ENCODE measurements at places on chromosomes 5 and 9.

DNA sequence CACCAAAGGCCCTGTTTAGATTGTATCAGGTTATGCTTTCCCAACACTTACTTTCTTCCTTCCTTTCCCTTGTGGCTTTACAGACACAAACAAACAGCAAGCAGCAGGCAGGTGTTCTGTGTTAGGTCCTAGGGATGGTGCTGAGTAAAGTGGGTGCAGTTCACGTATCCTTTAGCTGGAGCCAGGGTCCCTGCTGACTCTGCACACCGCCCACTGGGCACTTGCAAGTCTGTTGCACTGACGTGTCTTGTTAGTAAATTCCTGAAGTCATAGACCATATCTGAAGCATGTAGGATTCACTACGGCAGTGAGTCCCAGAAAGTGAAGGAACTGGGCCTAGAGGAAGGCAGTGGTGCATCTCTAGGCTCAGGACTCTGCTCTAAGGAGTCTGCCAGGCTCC, 96.5 kb downstream of the DAPK1 start:
- DNase-seq = no peak

- no peak for DNase-seq
These were observed 46.1 kb downstream of the ENC1 start for GRCh38 chr5:74594137-74595040.

- no peak for DNase-seq
These were observed 228.1 kb downstream of the FSTL4 start for GRCh38 chr5:133384120-133384855.

GRCh38 chr5:151130922-151131891, 26.4 kb downstream of the ANXA6 start:
- no peak for DNase-seq

- no peak for DNase-seq
These were observed 60.2 kb upstream of the UNC5A start for GRCh38 chr5:176750144-176750543.

DNA sequence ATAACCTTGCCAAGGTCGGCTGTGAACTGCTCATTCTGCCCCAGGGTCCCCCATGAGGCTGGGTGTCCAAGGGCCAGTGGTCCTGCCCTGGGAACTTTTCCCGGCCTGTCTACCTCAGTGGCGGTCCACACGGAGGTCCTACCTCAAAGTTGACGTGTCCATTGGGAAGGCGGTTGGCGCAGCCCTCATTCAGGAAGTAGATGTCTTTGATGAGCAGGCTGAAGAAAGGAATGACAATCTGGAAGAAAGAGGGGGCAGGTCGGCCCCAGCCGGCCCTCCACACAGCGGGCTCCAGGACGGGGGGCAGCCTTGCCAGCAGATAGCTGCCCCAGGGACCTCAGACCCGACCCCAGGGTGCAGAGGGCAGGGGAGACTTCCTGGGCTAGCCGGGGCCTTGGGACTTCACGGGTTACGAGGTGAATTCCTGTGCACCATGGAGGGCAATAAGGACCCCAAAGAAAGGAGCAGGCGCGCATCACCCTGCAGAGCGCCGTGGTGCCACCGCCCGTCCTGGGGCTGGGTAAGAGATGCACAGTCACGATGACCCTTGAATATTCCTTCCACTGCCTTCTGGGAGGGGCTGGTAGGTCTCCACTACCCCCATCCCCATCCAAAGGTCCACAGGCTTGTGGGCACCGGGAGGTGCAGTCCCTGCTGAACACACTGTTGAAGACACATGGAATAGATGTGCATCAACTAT, 42.9 kb upstream of the RNF130 start:
- DNase-seq = no peak

DNA sequence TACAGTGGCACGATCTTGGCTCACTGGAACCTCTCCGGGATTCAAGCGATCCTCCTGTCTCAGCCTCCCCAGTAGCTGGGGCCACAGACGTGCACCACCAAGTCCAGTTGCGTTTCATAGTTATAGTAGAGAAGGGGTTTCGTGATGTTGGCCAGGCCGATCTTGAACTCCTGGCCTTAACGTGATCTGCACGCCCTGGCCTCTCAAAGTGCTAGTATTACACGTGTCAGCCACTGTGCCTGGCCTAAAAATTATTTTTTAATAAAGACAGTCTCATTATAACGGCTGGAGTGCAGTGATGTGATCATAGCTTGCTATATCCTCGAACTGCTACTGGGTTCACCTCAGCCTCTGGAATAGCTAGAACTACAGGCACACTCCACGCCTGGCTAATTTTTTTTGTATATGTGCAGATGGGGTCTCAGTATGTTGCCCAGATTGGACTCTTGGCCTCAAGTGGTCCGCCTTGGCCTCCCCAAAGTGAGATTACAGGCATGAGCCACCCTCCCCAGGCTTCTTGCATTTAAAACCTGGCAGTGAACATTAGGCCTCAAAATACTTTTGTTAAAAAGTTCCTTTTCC, 4.4 kb downstream of the NPM1 start:
- DNase-seq = no peak

- peak; percentile 61 for DNase-seq
These were observed at the start of gene DBN1 for GRCh38 chr5:177473443-177474001. Gene DBN1 (minus strand): TSS chr5:177473634. CDS start chr5:177473521, 113 bp downstream.

DNA sequence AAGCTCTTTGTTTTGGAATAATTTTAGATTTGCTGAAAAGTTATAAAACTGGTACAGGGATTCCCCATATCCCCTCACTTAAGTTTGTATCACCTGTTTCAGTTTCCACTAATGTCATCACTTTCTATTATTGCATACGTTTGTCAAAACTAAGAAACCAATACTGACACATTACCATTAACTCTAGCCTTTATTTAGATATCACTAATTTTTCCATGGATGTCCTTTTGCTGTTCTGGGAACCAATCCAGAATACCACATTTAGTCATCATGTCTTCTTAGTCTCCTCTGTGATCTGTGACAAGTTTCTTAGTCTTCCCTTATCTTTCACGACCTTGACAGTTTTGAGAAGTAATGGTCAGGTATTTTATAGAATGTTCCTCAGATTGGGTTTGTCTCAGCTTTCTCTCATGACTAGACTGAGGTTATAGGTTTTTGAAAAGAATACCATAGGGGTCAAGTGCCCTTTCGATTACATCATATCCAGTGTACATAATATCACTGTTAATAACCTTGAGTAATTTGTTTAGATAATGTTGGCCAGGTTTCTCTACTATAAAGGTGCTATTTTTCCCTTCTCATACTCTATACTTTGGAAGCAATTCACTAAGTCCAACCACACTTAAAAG, 51.9 kb upstream of the NMUR2 start:
- peak; percentile 6 for DNase-seq

DNA sequence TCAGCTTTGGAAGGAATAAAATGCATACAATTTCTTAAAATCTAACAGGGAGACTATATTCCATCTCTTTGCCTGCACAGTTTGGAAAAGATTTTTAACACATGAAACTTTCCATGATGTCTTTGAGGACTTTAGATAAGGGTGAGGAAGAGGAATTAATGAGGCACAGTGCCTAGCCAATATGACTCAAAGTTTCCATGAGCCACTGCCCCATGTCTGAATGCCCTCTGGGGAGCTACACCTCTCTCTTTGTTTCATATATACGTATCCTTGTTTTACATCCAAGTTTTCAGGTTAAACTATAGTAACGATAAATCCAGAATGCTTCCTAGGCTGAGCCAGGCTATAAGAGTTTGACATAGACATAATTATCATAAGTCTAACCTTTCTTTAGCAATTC, 349.3 kb upstream of the TLE4 start:
- DNase-seq = no peak

DNA sequence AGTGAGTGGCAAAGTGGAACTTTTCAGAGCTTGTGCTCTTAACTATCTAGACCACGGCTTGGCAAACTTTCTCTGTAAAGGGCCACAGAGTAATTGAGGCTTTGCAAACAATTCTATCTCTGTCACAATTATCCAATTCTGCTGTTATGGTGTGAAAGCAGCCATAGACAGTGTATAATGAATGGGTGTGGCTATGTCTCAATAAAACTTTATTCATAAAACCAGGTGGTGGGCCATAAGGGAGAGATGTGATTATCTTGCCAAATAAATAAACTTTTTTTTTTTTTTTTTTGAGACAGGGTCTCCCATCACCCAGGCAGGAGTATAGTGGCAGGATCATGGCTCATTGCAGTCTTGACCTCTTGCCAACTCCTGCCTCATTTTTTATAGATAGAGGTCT, 78.7 kb upstream of the GNA14 start:
- no peak for DNase-seq

GRCh38 chr9:132910376-132910775, 31.7 kb downstream of the SPACA9 start:
- no peak for DNase-seq

DNA sequence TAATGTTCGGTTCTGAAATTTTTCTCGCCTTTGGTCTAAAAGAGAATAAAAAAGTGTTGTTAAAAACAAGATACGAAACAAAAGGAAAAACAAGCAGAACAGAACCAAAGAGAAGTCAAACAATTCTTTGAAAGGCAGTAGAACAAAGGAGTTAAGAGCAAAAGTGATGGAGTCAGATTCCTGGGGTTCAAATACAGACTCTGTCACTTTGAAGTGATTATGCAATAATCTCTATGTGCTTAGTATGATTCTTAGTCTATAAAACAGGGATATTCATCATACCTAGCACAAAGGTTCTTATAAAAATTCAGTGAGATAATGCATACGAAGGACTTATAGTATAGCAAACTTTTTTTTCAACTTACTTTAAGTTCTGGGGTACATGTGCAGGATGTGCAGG, 48.3 kb downstream of the C9 start:
- DNase-seq = no peak
